Thyroid gland (tissue), 4 donors: ENCODE measurements at places on chromosomes 13 and 19.

GRCh38 chr19:46954502-46954992 lies 65.1 kb upstream of the NPAS1 start:
- DNase-seq = no peak

GRCh38 chr13:66995203-66995611 lies 234.9 kb downstream of the PCDH9 start:
- no peak for DNase-seq

DNA sequence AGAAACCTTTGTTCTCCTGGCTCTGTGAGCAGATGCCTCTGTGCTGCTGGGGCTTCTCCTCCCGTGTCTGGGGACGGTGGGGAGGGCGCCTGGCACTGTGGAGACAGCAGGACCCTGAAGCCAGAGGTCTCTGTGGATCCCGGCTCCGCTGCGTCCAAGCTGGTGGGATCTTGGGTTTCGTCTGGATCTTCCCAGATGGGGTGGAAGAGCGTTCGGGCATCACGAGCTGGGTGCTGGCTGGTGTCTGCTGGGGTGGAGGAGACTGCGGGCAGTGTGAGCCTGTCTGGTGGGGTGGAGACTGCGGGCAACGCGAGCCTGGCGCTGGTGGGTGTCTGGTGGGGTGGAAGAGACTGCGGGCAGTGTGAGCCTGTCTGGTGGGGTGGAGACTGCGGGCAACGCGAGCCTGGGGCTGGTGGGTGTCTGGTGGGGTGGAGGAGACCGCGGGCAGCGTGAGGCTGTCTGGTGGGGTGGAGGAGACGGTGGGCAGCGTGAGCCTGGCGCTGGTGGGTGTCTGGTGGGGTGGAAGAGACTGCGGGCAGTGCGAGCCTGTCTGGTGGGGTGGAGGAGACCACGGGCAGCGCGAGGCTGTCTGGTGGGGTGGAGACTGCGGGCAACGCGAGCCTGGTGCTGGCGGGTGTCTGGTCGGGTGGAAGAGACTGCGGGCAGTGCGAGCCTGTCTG lies 5.6 kb downstream of the TEX29 start:
- DNase-seq = no peak

GRCh38 chr19:16463991-16464575 lies 7.7 kb downstream of the EPS15L1 start:
- no peak for DNase-seq

DNA sequence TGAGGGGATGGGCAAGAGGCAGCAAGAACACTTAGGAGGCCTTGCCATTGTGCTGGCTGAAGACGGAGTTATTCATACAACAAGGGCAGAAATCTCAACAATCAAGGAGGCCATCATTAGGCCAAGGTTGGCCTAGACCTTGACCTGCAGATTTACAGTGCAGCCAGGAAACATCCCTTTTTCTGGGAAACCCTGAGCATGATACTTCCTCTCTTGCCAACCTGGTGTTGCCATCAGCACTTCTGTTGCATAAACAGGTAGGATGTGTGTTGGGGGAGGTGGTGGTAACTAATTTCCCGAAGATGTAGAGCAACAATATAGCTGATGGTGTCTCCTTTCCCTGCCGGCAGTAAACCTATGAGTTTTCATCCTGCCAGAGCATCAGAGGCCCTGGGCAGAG lies 8.0 kb downstream of the TMEM272 start:
- DNase-seq = no peak

- DNase-seq = peak; percentile 78
Observed at GRCh38 chr19:15452111-15453047, 2.6 kb upstream of the WIZ start.

GRCh38 chr19:2636897-2637683 lies 65.4 kb downstream of the GNG7 start:
- DNase-seq = peak; percentile 82

- no peak for DNase-seq
Observed at GRCh38 chr19:55454787-55455243, 6.6 kb downstream of the ISOC2 start.

- no peak for DNase-seq
Observed at GRCh38 chr13:23949736-23950135, 52.4 kb upstream of the C1QTNF9B start.

- DNase-seq = no peak
Observed at GRCh38 chr19:14582894-14583340, at the start of gene CLEC17A. Gene CLEC17A (plus strand): TSS chr19:14583084. CDS start chr19:14583161, 77 bp downstream.

DNA sequence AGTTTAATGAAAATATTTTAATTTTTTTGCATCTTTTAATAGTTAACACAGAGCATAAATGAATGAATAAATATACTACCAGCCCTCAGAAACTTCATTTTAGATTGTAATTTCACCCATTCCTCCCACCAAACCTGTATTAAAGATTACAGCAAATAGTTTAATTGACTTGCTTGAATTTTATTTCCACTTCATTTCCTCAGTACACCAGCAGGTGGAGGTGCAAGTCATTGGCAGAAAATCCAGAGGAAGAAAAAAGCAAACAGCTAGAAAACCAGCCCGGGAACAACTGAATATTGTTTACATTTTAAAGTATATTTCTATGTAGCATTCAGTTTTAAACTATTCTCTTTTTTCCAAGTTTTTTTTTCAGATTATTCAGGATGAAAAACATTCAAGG lies 177.8 kb downstream of the OLFM4 start:
- no peak for DNase-seq
